ENCODE measurements at places on chromosomes 5 and 9.

DNA sequence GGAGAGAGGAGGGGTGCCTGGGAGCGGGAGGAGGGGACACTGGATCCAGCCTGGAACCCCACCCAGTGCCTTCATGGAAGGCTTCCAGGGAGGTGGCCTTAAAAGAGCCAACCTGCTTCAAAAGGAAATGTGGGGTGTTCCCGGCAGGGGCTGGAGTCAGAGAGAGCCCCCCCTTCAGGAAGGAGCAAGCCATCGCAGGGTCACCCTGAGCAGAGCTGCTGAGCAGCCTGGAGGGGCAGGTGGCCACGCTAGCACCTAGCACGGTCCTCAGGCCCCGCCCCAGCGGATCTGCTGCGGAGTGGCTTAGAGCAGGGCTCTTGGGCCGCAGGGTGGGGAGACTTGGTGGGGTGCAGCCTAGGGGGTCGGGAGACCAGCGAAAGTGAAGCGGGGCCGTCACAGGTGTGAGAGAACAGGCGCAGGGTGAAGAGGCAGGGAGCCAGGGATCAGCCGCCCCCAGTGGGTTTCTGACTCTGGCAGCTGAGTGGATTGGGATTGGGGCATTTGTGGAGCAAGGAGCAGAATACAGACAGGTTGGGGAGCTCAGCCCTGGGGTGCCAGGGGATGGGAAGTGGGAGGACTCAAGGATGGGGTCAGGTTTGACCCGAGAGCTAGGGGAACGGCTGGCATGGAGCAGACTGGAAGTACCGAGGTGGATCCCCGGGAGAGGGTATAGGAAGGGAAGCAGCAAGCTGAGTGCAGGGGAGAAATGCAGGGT lies 1.5 kb downstream of the LCN2 start:
- DNase-seq = peak; percentile 18

DNA sequence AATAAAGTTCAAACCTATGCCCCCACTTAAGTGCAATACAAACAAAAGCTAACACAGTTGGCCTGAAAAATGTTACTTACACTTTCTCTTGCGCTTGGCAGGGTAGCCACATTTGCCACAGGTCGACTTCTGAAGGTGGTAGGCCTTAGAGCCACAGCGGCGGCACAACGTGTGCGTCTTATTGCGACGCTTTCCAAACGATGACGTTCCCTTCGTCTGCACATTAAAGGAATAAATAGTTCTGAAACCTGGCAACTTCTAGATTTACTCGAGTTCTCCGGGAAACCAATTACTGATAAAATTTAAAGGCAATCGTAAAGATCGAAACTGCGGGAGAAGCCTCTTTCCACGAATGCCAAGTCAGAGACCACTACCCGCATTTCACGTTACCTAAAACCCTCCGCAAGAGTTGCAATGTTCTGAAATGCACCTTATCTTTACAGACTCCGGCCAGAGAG lies 602 bp downstream of the RPL37 start:
- peak; percentile 50 for DNase-seq

GRCh38 chr5:97576956-97577355 lies 393.9 kb upstream of the RIOK2 start:
- DNase-seq = no peak

- DNase-seq = no peak
Measured at GRCh38 chr5:6861667-6862066, 148.4 kb downstream of the TENT4A start.

GRCh38 chr9:111484572-111484894 lies 350 bp upstream of the ECPAS start:
- peak; percentile 69 for DNase-seq

GRCh38 chr5:83731638-83732037 lies 11.0 kb upstream of the HAPLN1 start:
- no peak for DNase-seq

GRCh38 chr9:107638521-107639310 lies 149.1 kb upstream of the KLF4 start:
- DNase-seq = peak; percentile 41

GRCh38 chr9:97735070-97735600 lies 38.0 kb upstream of the XPA start:
- peak; percentile 6 for DNase-seq

GRCh38 chr9:71929223-71929622 lies 17.8 kb downstream of the C9orf85 start:
- DNase-seq = no peak

GRCh38 chr5:130045334-130045733 lies 141.1 kb downstream of the CHSY3 start:
- DNase-seq = no peak

GRCh38 chr5:38093855-38094254 lies 164.5 kb upstream of the EGFLAM start:
- DNase-seq = no peak

GRCh38 chr5:42991404-42992087 lies 48.6 kb downstream of the ANXA2R start:
- no peak for DNase-seq

DNA sequence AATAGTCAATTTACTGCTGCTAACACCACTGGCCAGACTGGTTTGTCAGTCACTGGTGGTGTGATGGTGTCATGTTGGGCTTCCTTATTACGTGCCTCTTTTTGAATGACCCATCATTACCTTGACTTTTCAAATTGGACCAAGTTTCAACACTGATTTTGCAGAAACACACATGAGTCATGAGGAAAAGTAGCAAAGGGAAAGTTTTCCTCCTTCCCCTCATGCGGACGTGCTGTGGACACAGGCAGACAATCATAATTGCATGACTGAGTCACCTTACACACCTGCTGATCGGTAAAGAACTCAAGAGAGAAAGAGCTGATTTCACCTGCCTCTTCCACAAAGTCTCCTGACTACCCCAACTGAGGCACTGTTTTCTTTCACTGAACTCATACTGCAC lies 324.5 kb downstream of the ARRDC3 start:
- DNase-seq = no peak

GRCh38 chr5:173710528-173710927 lies 94.1 kb upstream of the BOD1 start:
- DNase-seq = no peak

DNA sequence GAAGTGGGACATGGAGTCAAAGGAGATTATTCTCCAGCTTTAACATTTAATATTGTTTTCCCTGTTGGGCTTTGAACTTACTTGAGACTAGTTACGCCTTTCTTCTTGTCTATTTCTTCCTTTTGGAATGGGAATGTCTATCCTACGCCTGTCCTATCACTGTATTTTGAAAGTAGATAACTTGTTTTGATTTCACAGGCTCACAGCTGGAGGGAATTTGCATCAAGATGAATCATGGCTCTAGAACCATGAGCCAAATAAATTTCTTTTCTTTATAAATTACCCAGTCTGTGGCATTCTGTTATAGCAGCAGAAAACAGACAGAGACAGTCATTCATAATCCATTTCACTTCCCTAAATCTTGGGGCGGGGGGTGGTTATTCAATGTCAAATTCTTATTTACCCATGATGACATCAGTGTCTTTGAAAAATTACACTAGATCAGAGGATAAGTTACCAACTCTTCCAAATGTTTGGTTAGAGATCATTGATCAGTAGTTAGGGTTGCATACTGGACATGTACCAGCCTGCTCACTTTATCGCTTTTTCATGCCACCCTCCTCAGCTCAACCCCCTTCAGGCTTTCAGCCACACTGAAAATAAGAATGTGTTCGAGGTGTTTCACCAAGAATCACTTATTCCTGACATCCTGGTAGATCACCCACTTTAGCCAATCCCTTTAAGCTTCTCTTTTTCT lies 419.6 kb upstream of the PIK3R1 start:
- no peak for DNase-seq

GRCh38 chr5:52560366-52560765 lies 227.3 kb upstream of the ITGA1 start:
- DNase-seq = peak; percentile 18

- peak; percentile 15 for DNase-seq
Measured at GRCh38 chr9:129583308-129584038, 37.4 kb downstream of the C9orf50 start.

- DNase-seq = no peak
Measured at GRCh38 chr5:57032151-57032551, 80.2 kb upstream of the MIER3 start.

- no peak for DNase-seq
Measured at GRCh38 chr9:132752877-132753592, 82.8 kb downstream of the GTF3C4 start.

- no peak for DNase-seq
Measured at GRCh38 chr5:36054647-36055046, 12.0 kb downstream of the UGT3A2 start.

DNA sequence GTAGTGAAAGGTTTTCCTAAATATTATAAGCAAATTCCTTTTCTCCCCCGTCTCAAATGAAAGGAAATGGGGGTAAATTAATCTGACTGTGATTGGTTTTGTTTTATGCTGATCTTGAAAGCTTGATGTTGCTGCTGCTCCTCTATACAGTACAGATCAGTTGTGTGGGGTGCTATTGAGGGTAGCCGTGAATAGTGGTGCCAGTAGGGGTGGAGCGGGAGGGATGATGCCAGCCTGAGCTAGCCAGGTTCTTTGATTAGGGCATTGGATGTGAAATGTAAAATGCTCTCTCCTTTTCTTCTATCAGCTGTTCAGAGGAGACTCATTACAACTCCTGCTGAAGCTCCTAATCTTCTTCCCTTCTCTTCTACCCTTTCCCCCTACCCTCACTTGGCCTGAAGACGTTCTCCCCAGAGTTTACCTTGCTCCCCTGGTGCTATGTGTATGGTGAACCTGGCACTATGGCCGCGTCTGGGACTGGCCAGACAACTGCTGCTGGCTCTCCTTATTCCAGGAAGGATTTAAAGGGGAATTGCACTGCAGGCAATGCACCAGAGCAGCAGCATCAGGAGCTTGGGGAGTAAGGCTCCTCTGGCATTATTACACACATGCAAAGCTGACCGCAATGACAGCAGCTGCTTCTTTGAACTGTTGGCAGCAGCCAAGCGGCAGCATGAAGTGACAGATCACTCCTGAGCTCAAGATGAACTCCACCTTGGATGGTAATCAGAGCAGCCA lies 566 bp downstream of the GPR21 start:
- no peak for DNase-seq

DNA sequence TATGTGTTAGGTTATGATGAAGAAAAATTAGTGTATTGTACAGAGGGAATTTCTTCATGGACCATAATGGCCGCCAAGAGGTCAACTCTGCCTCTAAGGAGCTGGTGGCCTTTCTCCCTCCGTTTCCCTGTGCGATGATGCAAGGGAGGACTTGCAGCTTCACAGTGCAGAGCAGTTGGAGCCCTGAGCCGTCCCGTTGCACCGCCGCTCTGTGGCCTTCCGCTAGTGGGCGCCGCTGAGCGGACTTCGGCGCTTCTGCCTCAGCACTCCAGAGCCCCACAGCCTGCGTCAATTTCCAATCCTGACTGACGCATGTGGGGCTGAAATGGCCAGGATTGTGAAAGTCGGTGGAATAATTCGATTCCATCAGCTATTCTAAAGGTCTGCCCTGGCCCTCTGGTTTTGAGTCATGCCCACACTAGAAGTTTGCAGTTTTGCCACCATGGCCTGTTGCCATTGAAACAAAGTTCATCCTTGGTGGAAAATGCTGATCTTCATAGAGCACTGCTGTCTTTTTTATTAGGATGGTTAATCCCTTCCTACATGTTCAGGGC lies 22.7 kb upstream of the LECT2 start:
- DNase-seq = no peak

GRCh38 chr5:137695651-137696428 lies 40.0 kb downstream of the KLHL3 start:
- DNase-seq = no peak

- DNase-seq = no peak
Measured at GRCh38 chr5:67176936-67177335, 19.7 kb downstream of the CD180 start.

DNA sequence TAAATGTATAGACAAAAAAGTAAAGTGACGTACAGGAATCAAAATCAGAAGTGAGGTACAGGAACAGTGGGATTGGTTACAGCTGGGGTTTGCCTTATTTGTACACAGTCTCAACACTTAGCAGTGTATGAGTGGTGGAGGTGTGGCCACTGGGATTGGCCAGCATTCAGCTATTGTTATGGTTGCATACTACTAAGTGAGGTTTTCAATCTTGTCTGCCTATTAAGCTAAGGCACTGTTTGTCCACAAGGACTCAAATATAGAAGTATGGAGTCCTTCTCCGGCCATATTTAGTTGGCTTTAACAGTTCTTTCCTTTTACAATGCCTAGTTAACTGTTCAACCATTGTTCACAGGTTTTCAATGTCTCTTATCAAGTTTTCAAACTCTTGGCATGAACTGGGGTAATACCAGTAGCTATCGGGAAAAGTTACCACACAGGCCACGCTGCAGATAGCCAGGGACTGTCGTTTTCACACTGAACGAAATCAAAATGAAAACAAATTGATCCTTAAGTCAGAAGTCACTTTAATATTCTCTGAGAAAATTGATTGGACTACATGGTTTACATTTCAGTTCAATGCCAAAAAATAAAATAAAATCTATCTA lies 176.0 kb upstream of the FREM1 start:
- DNase-seq = no peak

GRCh38 chr9:34506623-34507022 lies 16.2 kb downstream of the ENHO start:
- no peak for DNase-seq

GRCh38 chr5:22250528-22250927 lies 602.6 kb downstream of the CDH12 start:
- DNase-seq = no peak

GRCh38 chr9:136865041-136865767 lies 904 bp downstream of the EDF1 start:
- DNase-seq = no peak

DNA sequence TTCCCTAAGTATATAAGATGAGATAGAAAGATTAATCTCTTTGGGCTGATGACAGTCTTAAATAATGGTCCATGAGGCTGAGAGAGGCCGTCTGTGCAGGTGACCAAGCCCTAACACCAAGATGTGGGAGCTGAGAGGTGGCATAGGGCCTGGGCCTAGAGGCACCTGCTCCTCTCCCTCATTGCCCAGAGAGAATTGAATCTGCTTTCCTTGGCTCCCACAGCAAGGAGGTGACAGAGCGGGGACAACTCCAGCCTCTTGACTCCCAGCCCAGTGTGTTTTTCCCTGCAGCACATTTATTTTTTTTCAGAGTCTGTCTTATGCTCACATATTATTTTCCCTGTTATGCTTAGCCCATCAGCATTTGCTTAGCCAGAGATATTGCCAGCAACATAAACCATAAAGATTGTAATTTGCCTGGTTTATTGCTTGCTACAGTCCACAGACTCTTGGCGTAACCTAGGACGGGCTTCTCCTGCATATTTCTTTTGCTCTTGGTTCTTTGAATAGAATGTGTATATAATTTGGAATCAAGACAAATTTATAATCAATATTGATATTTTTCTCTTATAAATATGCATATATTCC lies 105.6 kb downstream of the NTRK2 start:
- DNase-seq = no peak

DNA sequence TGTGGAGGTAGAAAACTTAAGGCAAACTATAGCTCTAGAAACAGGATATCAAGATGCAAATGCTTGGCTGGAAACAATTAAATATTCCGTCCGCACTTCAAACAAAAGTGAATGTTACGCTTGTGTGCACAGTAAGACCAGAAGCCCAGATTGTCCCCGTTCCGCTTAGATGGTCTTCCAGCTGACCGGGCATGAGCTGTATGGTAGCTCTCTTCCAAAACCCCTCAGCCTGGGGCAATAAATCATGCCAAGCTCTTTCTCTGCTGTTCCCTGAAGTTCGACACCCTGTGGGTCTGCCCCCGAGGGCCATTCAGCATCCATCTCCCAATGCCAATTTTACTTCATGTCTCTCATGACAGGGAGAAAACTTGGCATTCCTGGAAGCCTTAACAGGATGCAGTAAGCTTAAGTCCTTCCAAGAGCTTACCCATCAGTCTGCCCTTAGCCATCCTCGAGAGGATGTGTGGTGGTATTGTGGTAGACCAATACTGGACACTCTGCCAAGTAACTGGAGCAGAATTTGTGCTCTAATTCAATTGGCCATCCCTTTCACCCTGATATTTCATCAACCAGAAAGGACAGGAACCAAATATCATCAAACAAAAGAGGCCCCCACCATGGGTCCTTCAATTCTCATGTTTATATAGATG lies 70.7 kb upstream of the RANBP6 start:
- no peak for DNase-seq
